ENCODE measurements at places on chromosomes 13 and 19.

DNA sequence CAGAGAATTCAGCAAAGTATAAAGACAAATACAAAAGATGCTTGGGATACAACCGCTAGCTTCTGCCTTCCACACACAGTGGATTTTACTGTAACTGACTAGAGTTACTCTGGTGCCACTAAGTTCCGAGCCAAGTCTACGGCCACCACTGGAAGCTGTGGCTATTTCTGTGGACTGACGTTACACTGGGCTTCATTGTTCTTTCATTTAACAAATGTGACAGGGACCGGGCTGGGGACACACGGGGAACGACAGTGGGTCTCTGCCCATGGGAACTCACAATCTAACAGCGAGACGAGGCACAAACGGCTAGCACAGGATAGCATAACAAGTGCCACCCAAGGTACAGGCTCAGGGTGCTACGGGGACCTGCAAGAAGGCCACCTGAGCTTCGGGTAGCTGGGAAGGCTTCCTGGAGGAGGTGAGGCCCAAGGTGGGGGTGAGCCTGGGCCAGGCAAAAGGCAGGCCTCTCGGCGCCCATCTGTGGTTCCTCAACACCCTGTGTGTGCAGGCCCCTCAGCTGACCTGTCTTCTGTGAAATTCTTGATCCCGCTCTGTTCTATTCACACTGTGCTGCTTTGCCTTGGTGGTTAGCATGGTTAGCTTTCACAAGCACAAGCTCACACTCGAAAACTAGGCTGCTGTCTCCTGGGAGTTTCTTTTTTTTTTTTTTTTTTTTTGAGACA is 10.3 kb upstream of the IL4I1 start:
- DNase-seq: no peak

GRCh38 chr13:80458543-80458942 is 117.6 kb upstream of the SPRY2 start:
- no peak for DNase-seq

DNA sequence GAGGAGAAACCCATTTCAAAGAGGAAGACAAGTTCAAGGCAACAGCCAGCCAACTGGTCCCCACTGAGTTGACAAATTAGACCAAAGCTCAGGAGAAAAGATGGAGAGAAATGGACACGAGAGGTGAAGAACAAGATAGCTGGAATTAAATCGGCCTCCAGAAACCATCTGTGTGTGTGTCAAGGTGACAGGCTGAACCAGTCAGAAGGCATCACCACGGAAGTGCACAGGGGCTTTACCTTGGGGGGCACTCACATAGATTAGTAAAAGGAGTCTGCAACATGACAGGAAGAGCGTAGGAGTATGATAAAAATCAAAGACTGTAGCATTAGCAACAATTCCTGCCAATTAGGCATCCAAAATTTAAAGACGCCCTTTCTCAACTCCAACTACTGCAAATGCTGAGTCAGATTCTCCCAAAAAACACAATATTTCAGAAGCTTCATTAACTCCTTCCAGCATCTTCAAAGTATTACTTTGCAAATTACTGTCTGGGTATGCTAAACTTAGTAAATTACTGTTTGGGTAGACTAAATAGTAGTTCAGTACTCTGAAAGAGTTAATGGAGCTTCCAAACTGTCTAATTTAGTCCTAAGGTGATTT is 66.2 kb downstream of the FOXO1 start:
- DNase-seq: no peak

GRCh38 chr19:4609878-4610511 is 29.3 kb upstream of the TNFAIP8L1 start:
- no peak for DNase-seq

DNA sequence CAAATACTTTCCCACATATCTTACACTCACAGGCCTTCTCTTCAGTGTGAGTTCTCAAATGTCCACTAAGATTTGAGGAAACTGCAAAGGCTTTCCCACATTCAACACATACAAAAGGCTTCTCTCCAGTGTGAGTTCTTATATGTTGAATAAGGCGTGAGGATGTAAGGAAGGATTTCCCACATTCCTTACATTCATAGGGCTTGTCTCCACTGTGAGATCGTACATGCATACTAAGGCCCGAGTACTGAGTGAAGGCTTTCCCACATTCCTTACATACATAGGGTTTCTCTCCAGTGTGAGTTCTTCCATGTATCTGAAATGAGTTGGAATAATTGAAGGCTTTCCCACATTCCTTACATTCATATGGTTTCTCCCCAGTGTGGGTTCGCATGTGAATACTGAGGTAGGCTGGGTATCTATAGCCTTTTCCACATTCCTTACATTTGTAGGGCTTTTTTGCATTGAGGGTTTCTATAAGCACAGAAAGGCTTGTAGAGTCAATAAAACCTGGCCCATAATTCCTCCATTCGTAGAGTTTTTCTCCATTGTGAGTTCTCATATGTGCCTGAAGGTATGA is 9.6 kb downstream of the ZNF426 start:
- DNase-seq: peak; percentile 14

DNA sequence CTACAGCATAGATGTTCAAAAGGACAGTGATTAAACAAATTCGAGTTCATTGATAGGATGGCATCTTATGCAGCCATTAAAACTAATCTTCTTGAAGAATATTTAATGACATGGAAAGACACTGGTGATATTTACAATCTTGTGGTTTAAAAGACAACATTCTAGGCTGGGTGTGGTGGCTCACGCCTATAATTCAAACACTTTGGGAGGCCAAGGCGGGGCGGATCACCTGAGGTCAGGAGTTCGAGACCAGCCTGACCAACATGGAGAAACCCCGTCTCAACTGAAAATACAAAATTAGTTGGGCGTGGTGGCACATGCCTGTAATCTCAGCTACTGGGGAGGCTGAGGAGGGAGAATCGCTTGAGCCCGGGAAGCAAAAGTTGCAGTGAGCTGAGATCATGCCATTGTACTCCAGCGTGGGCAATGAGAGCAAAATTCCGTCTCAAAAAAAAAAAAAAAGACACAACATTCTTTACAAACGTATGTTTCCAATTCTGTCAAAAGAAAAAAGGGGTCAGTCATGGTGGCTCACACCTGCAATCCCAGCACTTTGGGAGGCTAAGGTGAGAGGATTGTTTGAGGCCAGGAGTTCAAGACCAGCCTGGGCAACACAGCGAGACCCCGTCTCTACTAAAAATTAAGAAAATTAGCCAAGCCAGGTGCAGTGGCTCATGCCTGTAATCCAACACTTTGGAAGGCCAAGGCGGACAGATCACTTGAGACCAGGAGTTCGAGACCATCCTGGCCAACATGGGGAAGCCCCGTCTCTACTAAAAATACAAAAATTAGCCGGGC is 2.5 kb upstream of the PAK4 start:
- no peak for DNase-seq

DNA sequence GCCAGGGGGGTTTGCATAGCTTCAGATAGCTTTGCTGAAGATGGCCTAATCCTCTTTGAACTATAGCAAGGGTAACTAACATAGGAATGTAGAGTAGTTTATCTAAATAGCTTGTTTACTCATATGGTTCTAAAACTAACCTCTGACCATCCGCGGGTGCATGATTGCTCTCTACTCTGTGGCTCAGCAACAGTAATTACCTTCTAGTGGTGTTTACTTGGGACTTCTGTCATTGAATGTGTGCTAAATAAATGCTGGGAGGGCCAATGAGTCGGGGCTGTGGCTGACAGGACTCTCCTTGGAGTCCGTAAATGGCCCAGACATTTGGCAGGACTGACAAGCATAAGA is 1461.9 kb downstream of the UQCRFS1 start:
- no peak for DNase-seq

- peak; percentile 10 for DNase-seq
Measured at GRCh38 chr13:31207661-31208552, 8.1 kb downstream of the B3GLCT start.

DNA sequence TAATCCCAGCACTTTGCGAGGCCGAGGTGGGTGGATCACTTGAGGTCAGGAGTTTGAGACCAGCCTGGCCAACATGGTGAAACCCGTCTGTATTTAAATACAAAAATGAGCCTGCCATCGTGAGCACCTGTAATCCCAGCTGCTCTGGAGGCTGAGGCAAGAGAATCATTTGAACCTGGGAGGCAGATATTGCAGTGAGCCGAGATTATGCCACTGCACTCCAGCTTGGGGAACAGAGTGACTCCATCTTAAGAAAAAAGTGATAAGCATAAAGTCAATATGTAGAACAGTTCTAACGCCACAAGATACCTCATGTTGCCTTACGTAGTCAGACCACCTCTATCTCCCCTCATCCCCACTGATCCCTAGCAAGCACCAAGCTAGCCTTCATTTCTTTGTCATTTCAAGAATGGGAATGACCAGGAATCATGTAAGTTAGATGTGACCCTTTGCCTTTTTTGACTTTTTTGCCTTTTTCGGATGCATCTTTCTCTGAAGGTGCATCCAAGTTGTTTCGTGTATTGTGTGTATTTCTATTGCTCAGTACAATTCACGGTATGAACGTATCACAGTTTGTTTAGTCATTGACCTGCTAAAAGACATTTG is 6.4 kb downstream of the RPL21 start:
- no peak for DNase-seq

- DNase-seq: no peak
Measured at GRCh38 chr19:55377356-55378131, 918 bp downstream of the TMEM190 start.

DNA sequence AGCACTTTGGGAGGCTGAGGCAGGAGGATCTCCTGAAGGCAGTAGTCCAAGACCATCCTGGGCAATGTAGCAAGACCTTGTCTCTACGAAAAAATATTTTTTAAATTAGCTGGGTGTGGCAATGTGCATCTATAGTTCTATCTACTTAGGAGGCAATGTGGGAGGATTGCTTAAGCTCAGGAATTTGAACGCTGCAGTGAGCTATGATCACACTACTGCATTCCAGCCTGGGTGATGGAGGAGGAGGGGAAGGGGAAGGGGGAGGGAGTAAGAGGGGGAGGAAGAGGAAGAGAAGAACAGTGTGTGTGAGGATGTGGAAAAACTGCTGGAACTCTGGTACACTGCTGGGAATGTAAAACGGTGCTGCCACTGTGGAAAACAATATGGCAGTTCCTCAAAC is 9.2 kb upstream of the CLIP3 start:
- peak; percentile 55 for DNase-seq

- no peak for DNase-seq
Measured at GRCh38 chr19:55389386-55390317, 3.9 kb downstream of the RPL28 start.

DNA sequence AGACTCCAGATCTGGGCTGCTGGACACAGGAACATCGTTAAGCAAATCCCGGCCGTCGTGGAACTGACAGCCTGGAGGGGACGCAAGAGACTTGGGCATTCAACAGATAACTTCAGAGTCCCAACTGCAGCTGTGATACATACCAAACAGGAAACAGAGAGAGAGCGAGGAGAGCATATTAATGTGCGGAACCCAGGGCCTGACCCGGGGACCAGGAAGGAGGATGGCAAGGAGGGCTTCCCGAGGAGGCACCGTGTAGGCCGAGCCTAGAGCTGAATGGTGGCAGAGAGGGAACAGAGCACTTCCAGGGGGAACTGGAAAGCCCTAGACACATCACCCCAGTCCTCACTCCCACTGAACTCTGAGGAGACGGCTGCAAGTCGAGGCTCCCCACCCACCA is 68.1 kb downstream of the SIPA1L3 start:
- no peak for DNase-seq

GRCh38 chr19:14580623-14581237 is 2.2 kb upstream of the CLEC17A start:
- no peak for DNase-seq

- peak; percentile 13 for DNase-seq
Measured at GRCh38 chr19:43595605-43595998, 332 bp downstream of the IRGQ start.

DNA sequence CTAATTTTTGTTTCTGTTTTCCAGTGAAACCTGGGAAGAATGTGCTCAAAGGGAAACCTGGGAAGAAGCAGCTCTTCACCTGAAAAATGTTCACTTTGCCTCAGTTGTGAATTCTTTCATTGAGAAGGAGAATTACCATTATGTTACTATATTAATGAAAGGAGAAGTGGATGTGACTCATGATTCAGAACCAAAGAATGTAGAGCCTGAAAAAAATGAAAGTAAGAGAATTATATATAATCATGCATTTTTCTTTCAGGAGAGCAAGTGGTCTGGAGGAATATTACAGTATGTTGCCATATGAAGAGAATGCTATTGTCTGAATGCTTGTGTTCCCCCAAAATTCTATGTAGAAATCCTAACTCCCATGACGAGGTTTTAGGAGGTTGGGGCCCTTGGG is 3.4 kb downstream of the NUDT15 start:
- DNase-seq: peak; percentile 2

DNA sequence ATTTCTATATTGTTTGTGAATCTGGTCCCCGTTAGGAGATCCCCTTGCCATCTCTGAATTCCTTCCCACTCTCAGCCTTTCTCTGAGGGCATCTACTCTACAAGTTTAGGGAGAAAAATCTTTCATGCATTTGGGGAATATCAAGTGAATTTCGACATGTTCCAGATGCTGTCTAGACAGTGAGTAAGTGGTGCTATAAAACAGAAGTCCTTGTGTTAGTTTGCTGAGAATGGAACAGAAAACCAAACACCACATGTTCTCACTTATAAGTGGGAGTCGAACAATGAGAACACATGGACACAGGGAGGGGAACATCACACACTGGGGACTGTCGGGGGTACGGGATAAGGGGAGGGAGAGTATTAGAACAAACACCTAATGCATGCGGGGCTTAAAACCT is 5.1 kb downstream of the OR7A10 start:
- DNase-seq: no peak

DNA sequence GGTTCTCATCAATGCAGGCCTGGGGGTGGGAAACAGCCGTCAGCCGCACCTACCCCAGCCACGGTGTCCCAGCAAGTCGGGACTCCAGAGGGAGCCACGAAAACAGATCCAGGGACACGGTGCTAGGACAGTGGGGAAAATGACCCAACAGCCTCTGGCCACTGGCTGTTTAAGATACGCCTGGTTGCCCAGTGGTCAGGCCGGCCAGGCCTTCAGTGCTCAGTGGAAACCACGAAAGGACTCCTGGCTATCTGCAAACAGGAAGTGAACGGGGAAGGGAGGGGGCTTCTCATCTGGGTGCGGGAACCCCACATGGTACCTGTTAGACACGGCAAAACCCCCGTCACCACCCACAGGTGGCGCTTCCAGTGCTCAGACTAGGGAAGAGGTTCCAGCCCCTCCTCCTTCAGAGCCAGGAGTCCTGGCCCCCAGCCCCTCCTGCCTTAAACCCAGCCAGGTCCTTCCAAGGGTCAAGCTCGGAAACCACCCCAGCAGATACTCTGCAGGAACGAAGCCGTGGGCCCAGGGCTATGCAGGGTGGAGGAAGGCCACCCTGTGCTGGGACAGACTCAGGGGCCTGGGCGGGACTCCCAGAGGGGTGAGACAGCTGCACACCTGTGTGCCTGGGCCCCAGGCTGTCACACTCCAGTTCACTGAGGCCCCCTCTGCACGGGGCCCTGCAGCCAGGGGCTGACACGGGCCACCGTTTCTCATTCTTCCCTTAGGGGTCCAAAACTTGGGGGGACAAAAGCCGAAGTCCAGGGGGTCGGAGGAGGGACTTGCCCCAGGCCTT is 4.5 kb downstream of the PPP1R12C start:
- DNase-seq: no peak

GRCh38 chr19:51252306-51253079 is 1.6 kb downstream of the SIGLECL1 start:
- DNase-seq: no peak

All from HFFc6 (cell line).